ENCODE measurements at places on chromosomes 12 and 14.
A peak's percentile ranks its signal among the peaks of the same experiment; 100 is the strongest.

- DNase-seq = no peak
Measured at GRCh38 chr12:83805873-83806272, 1106.7 kb downstream of the SLC6A15 start.

- DNase-seq = no peak
Measured at GRCh38 chr12:48281811-48282210, 68.9 kb downstream of the ZNF641 start.

DNA sequence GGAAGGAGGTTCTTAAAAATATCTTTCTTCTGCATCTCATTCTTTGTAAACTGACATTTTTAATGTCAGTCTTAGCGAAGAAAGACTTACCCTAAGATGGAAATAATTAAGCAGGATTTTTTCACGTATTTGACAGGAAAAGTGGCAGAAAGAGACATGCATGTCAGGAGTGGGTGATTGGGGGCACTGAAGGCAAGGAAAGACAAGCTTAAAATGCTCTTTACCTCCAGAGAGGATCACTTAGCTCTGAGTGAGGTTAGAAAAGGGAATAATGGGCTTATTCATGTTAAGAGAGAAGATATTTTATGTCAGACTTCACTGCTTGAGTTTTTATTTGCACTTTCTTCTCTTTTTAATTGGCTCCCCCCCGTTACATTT lies 1358.2 kb upstream of the TMEM132C start:
- DNase-seq = no peak

DNA sequence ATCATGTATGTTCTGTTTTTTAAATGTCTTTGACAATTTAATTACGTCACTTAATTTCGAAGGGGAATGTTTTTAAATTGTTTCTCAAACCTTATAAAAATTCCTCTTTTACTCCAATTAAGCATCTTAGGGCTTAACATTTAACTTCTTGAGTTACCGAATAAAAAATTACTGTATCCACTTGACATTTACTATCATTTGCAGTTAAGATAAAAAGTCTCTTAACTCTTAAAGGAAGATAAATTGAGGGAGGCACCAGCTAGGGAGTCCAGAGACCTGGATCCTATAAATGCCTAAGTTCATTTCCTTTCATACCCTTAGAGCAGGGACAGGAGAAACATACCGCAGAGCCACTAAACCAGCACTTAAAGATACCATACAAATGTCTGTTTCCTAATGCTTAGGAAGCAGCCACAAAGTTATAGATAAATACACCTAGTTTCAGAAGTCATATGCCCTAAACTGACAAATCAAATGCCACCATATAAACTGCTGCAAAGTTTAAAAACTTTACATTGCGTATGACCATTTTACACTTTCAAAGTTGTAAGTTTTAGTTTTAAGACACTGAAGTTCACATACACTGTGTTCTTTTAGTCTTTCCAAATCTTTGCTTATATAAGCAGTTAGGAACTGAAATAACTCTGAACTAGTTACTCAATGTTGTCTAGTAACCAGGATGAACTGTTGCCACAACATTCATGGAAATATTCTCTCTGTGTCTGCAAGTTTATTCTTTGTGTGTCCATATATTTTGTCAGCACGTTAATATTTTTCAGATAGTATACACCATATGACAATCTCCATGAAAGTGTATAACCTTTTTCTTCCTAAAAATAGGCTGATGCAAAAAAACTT lies 71.2 kb downstream of the GALNT4 start:
- DNase-seq = no peak

GRCh38 chr12:70078161-70078560 lies 165.1 kb upstream of the CNOT2 start:
- no peak for DNase-seq

- no peak for DNase-seq
Measured at GRCh38 chr12:74896186-74896585, 313.5 kb downstream of the KCNC2 start.

GRCh38 chr14:79709573-79709972 lies 501.7 kb downstream of the DIO2 start:
- DNase-seq = no peak

GRCh38 chr12:12281134-12281533 lies 14.3 kb upstream of the LRP6 start:
- DNase-seq = no peak

DNA sequence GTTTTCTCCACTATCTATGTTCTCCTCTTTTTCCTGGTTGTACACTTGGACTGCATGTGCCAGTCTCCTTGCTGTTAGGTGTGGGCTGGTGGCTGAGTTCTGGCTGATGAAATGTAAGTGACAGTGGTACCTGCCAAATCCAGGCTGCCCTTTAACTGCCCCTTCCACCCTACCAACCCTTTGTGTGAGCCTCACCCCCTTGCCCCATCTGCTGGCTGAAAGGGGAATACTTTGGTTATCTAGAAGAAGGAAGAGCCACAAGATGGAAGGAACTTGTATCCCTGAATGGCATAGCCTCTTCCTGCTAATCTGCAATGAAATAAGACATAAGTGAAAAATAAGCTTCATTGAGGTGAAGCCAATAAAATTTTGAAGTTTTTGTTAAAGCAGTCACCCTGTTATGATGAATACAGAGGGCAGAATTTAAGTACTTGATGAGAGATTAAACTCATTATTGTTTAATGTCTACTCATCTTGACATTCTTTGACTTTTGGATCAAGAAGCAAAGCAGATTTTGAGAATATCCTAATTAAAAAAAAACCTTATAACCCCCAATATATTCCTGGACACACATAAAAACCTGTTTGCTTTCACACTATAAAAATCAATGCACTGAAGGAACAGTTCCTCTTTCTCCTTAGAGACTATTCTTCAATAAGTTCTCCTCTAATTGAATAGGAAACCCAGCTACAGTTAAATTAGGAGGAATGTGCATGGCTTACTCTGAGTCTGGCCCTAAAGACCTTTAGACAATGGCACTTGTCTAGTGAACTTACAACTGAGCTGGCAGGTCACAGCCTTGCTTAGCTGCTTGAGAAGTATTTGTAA lies 262.6 kb upstream of the BTG1 start:
- peak; percentile 5 for DNase-seq

DNA sequence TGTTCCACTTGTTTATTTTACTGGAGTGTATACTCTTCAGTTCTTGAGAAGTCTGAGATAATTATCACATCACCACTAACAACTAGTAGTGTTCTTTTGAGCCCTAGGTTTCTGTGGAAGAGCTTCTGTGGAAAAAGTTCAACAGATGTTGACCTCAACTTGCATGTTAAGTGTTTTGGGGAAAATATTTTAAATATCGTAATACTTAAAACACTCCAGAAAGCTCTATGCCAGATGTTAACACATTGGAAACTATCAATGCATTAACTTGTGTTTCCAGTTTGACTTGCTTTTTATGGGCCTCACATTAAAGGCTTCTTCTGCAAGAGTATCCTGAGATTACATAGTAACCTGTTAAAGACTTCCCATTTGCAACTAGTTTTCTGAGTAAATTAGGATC lies 173.1 kb downstream of the DUSP6 start:
- DNase-seq = peak; percentile 25

GRCh38 chr14:75350505-75351060 lies 72.0 kb downstream of the FOS start:
- no peak for DNase-seq

DNA sequence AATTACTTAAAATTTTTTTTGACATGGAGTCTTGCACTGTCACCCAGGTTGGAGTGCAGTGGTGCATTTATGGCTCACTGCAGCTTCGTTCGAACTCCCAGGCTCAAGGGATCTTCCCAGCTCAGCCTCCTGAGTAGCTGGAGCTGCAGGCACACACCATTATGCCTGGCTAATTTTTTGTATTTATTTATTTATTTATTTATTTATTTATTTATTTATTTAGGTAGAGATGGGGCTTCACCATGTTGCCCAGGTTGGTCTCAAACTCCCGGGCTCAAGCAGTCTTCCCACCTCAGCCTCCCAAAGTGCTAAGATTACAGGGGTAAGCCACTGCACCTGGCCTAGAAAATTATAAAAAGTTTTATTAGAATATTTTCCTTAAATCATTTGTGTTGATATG lies 73.6 kb downstream of the DACT1 start:
- DNase-seq = no peak

DNA sequence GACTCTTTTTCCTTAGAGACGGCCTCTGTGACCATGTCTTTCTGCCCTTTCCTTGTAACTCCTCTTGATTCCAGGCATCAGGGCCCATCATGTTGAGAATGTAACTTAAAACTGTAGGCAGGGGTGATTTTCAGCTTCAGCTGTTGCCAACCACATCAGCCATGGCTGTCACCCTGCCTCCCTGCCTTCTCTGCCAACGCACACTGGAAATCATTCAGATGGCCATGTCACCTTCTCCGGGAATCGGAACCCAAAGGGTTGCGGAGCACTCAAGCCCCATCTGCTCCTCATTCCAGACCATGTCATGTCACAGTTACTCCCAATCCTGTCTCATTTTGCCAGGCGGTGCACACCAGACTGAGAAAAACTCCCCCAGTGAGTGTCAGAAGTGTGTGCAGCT lies 72.1 kb downstream of the EMP1 start:
- DNase-seq = no peak

- no peak for DNase-seq
Measured at GRCh38 chr12:105257321-105257728, 21.4 kb upstream of the APPL2 start.

DNA sequence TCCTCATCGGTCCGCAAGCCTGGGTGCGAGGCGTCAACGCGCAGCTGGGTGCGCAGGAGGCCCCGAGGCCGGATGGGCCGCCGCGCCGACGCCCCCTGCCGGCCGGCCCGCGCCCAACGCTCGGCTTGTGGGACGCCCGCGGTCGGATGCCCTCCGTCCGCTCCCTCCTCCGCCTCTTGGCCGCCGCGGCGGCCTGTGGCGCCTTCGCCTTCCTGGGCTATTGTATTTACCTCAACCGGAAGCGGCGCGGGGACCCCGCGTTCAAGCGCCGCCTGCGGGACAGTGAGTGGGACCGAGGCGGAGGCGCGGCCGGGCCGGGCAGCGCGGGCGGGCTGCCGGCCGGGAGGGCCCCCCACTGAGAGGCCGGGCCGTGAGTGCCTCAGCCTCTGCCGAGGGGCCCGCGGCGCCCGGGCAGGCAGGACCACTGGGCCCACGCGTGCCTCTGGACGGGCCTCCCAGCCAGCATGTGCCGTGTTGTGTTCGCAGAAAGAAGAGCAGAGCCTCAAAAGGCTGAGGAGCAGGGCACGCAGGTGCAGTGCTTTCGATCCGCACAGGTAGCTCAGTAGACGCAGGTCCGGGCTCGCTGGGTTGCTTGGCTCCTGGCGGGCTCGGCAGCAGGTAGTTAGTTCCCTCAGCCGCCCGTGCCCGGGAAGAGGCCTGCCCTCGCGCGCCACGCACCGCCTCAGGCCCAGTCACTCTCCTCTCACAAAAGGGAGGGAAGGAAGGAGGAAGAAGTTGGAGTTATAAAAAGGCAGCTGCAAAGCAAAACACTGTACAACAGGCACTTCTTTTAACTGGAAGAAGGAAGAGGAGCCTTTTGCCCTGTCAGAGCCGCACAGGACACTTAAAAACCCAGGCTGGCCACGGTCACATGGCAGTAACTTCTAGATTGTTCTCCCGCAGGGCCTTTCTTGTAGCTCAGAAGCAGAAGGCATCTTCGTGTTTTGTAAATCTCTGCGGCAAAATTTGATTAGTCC lies at the start of gene TOMM20L:
Gene TOMM20L (plus strand): TSS at position 119 of the 977 bp plus-strand sequence. CDS start 28 bp downstream, at position 147.
- peak; percentile 56 for DNase-seq

GRCh38 chr12:94783862-94784261 lies 133.5 kb upstream of the TMCC3 start:
- DNase-seq = no peak

DNA sequence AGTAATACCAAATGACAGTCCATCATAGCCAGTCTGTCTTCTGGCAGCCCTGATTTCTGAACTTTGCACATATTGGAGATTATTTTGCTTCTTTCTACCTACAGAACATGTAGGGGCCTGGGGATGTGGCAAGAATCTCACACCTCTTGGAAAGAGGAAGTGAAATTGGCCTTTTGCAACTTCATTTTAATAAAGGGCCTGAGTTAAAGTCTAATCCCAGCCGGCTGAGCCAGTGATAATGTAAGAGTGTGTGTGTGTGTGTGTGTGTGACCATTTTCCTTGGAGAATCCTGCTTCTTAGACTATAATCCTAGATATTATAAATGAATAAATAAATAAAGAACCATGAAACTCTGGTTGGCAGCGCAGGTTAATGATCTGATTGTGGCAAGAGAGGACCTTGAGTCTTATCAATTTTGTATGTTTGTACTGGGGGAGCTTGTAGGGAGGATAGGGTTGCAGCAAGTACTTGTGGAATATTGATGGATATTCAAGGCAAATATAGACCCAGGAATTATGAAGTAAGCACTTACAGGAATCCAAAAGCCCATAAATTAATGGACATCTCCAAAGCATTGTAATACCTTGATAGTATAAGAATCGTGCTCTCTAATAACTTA lies 233.2 kb upstream of the AMIGO2 start:
- DNase-seq = no peak

GRCh38 chr14:105863296-105864108 lies 337.1 kb downstream of the TMEM121 start:
- DNase-seq = no peak

GRCh38 chr12:82926630-82927029 lies 239.9 kb downstream of the TMTC2 start:
- DNase-seq = no peak

GRCh38 chr14:53957739-53958138 lies 1.1 kb upstream of the BMP4 start:
- no peak for DNase-seq

DNA sequence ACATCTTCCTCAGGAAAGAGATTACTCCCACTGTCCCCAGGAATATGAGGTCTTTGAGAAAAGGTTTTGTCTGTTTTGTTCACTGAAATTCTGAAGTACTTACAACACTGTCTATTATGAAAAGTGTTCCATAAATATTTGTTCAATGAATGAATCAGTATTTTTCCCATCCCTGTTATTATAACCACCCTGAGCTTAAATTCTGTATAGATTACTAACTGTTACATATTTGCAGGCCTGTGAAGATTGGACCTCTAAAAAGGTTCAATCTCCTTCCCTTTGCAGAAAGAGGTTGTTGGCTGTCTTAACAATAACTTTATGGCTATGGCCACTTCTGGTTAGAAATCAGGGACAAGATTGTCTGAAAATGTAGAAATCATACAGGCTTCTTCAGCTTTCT lies 174.5 kb upstream of the NPAS3 start:
- no peak for DNase-seq
